ENCODE measurements at places on chromosomes 5 and 9.

DNA sequence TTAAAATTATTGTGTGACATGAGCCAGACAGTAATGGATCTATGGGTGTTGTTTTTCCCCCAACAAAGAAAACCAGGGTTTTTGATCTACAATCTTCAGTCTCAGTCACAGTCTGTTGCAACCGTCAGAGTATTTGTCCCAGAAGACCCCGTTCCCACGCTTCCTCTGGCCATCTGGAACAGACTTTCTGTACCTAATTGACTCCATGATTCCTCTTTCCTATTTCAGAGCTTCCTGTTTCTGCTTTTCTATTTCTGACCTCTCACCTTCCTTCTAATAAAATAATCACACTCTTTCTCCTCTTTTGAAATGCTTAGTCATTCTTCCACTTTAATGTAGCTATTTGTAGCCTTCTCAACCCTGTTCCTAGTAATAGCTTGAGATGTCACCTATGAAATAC, 1044.8 kb downstream of the DTWD2 start:
- DNase-seq, result no peak

- DNase-seq, result peak; percentile 40
Measured at GRCh38 chr5:176837707-176838115, 27.4 kb downstream of the UNC5A start.

GRCh38 chr9:110869931-110870330, 168.3 kb downstream of the LPAR1 start:
- DNase-seq, result no peak

DNA sequence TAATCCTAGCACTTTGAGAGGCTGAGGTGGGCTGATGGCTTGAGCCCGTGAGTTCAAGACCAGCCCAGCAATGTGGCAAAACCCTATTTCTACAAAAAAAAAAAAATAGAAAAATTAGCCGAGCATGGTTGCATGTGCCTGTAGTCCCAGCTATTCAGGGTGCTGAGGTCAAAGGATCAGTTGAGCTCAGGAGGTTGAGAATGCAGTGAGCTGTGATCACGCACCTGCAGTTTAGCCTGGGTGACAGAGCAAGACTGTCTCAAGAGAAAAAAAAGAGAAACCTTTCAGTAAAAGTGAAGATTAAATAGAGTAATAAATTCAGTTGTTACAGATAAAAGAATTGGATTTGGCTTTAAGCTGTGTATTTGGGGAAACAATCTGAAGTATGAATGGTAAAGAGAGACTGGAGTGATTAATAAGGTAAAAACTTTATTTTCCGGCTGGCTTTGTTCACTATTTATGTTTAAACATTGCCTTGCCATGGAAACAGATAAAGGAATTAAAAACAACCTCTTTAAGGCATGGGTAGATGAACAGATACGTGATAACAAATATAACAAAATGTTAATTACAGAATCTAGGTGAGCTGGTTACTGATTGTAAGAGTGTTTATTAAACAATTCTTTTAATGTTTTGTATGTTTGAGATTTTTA, 56.0 kb upstream of the PCAT7 start:
- no peak for DNase-seq

DNA sequence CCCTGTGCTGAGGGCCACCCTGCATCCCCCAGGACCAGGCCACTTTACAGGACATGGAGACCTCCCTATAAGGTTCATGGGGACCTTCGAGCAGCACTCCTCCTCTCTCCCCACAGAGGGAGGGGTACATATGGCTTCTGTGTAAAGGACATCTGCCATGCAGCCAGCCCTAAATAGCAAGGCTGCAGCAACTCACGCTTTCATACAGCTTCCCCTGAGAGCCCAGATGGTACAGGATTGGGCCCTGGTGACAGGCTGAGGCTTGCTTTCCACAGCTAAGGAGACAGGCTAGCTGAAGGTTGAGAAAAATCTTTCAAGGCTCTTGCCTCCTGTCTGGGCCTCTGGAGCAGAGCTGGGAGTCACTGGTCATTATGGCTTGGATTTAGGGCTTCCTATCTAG, 147.0 kb upstream of the ZNF366 start:
- no peak for DNase-seq

Data from stimulated activated CD8-positive, alpha-beta memory T cell treated with anti-CD3 and anti-CD28 coated beads, Interleukin-2, amount 100 ng/mL, for 1 hour (primary cell).